ENCODE measurements at places on chromosomes 4 and X.

DNA sequence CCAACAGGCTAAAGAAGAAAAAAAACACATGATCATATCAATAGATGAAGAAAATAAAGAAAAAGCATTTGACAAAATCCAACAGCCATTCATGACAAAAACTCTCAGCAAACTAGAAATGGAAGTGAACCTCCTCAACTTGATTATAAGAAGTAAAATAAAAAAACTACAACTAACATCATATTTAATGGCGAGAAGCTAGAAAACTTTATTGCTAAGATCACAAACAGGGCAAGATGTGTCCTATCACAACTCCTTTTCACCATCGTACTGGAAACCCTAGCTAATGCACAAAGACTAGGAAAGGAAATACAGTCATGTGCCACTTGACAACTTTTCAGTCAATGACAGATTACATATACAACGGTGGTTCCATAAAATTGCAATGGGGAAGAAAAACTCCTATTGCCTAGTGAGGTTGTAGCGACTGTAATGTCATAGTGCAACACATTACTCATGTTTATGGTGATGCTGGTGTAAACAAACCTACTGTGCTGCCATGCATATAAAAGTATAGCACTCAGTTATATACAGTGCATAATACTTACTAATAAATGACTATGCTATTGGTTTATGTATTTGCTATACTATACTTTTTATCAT, 12.1 kb upstream of the MANBA start:
- DNase-seq: no peak

GRCh38 chr4:101418055-101418454, 70.7 kb upstream of the PPP3CA start:
- no peak for DNase-seq

- DNase-seq: no peak
Measured at GRCh38 chrX:139967300-139967699, 2.0 kb upstream of the CXorf66 start.

GRCh38 chrX:119121341-119121740, 6.3 kb downstream of the KIAA1210 start:
- DNase-seq: no peak

DNA sequence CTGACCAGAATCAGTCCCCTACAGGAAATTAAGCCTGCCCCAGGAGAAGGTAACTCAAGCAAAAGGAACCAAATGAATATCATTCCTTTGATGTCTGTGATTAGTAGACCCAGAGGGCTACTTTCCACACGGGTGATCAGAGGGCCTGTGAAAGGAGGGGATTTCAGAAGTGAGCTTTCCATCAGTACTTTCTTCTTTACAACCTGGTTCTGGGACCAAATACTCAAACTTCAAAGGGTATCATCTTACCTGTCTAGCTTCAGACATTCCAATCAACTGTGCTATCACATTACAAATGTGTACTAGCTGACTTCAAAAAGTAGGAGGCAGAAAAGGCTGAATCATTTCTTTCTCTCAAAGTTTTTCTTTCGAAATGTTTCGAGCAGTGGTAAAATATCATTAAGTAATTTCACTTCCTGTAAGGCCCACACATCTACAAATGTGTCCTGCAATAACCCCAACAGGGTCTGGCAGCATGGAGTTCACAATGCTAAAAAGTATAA, 23.9 kb downstream of the ACSL4 start:
- DNase-seq: no peak

DNA sequence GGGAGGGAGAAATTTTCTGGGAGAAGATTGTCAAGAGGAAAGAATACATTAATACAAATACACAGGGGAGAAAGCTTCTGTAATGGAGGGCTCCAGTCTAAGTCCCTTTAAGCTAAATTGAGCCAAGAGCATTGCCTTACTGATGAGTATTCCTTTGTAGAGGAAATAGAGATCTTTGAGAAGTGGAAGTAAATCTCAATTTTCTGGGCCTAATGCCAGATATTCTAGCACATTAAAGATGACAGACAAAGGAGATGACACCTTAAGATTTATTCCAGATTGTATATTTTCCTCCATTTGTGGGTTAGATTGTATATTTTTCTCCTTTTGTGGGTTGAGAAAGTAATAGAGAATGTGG, 28.5 kb upstream of the SMAD1 start:
- DNase-seq: no peak

- DNase-seq: no peak
Measured at GRCh38 chrX:147803948-147804347, 107.8 kb upstream of the FMR1 start.

DNA sequence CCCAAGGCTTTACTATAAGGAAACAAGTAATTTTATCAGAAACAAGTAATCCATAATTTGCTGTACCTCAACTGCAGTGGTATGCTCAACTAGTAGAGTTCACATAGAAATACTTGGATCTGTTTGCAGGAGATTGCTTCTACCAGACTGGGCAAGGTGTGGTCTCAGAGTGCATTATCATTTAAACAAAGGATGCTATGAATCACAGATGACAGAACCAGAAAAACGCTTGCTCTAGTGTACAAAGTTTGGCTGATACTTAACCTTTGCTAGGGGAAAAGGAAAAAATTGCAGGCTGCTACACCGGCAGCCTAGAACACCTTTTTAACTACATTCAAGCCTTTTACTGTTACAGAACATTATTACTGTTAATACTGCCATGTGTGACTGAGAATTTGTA, 97.1 kb downstream of the ENOX2 start:
- no peak for DNase-seq

GRCh38 chr4:145635117-145635516, 15.9 kb downstream of the MMAA start:
- DNase-seq: no peak

DNA sequence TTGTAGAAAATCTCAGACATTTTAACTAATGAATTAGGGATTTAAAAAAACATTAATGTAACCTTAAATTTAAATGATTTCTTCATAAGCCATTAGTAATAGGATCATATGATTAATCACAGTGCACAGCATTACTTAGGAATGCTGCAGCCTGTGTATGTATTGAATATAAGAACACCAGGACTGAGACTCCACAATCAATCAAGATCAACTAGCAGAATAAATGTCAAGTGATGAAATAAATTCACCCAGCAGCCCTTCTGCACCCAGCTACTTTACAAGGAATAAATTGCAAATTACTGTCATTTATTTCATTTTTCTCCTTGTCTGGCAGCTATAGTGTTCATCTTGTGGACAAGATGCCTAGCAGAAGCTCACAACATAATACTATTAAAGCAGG, 46.5 kb downstream of the NEIL3 start:
- DNase-seq: no peak

GRCh38 chr4:109302361-109303139, at the start of gene COL25A1:
TSS of gene COL25A1 (minus strand) at chr4:109302658.
- DNase-seq: peak; percentile 86

DNA sequence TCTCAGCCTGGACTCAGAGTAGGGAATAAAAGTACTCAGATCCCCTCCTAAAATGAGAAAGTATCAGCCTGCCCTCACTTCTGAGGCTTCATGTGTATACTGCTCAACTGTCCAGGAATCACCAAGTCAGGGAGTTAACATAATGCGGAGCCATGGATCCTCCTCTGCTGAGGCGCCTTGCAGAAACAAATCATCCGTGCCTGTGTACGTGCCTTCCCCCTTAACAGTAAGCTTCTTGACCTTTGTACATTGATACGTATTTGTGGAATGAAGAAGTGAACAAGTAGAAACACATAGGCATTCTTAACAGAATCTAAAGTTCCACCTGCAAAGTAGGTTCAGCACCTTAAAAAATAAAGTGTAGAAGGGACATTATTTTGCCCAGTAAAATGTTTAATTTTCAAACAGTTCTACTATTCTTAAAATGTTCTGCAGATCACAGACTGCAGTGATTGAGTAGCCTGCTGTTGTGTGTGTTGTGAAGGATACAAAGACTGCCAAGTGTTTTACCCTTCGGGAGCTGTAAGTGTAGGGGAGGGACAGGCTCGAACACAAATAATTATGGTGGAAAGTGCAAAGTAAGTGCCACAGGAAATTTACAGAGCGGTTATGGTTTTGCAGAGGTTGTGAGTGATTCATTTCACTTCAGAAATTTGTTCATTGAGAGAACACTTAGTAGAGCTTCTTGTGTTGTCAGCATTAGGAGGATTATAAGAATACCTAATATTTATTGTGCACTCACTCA, 61.9 kb downstream of the ARHGAP10 start:
- no peak for DNase-seq

GRCh38 chr4:17153572-17153971, 255.1 kb upstream of the LDB2 start:
- no peak for DNase-seq

DNA sequence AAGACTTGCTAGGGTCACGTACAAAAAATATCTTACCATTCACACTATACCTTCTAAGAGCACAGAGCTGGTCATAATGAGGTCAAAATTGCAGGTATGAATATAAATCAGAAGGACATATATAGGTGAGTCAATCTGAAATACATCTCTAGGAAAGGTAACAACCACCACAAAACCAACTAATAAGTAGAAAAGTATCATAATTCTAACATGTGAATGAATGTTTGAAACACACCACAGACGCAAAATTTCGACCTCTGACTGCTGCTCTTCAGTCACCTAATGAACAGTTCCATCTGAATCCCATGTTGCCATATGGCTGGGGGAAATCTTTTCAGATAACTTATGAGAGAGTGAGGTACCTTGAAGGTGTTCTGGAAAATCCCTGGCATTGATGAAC, 22.1 kb downstream of the STAP1 start:
- no peak for DNase-seq

- no peak for DNase-seq
Measured at GRCh38 chr4:88967883-88968331, 89.1 kb downstream of the FAM13A start.

DNA sequence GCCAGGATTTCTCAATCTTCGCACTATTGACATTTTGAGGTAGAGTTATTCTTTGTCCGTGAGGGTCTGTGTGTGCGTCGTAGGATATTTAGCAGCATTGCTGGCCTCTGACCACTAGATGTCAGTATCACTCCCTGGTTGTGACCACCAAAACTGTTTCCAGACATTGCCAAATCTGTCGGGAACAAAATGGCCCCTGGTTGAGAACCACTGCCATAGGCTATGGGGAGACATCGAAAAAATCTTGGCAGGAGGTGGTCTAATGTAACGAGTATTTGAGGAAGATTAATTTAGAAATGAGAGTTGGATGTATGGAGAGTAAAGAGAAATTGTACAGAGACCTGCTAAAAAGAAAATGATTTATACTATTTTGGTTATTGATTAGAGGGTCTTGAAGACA, 108.4 kb downstream of the DOCK11 start:
- peak; percentile 44 for DNase-seq

DNA sequence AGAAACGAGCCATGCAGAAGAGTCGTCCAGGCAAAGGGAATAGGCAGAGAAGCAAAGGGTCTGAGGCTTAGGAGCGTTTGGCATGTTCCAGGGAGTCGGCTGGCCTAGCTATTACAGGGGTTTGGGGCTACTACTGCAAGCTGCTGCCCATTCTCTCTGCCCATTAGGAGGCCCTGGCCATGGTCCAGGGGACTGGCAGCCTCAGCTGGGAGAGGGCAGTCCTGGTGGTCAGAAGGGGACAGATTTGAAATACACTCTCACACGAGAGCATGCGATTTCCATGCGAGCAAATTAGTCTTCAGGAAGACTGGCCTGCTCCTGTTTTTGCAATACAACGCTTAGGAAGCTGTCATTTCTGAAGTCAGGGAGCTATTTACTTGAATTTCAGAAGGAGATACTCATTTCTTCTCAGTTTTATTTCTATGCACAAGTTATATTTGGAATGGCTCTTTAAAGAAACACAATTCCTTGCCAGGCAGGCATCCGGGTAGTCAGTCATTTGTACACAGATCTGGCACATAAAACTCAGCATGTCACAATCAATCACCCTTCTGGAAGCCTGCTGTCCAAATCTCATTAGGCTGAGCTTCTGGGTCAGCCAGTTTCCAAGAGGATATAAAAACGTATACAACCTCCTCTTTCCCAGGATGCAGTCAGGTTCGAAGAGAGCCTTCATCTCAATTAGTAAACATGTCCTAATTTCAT, 27.0 kb downstream of the PROM1 start:
- DNase-seq: no peak

DNA sequence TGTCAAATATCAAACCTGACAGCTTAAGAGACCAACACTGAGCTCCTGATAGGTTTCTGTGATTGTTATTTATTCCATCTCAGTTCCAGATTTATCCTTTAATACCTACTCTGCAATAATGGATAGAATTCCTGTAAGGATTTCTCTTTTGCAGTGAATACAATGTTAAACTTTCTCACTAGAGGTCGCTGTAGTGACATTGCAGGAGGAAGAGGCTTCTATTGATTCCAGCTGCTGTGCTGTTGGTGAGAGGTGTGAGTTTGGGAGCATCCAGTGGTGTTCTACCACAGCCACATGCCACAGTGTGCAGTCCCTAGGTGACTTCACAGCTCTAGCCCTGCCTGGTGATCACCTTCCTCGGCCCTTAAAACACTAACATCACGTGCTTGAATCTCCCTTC, 34.6 kb upstream of the DCAF8L2 start:
- no peak for DNase-seq

GRCh38 chrX:145393702-145394235, 146.5 kb downstream of the SPANXN1 start:
- DNase-seq: no peak

DNA sequence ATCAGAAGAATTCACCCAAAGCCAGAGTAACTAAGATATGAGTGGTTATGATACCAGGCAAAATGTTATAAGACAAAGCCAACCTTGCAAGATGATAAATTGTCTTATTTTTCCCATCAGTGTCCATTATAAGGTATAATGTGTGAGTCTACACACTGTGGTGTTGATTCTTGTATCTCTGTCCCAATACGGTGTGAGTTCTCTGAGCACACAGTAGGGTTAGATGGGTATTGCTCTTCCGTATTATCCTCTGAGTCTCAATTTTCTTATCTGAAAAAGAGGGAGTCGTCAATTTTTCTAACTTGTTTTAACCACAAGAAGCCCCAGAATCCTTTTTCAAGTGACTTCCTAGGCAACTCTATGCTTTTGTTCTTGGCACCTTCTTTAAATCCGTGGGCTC, 69.9 kb downstream of the HMGB2 start:
- DNase-seq: no peak

- no peak for DNase-seq
Measured at GRCh38 chr4:159390648-159391047, 287.8 kb downstream of the RAPGEF2 start.

DNA sequence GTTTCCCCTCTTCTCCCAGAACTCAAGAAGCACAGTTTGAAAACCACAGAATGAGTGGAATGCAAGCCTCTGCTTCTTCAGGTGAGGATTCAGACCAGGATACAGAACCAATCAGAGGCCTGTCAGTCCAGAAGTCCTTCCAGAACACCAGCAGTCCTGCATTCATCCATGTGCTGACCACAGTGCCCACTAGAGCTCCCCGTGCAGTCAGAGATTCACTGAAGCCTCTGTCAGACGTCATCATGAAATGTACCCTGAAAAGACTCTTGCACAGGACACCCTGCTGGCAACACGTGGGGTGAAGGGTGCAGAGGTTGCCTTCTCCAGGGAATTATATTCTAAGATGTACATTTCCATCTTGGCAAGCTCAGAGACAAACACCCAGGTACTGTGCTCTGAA, 75.9 kb upstream of the LSM6 start:
- DNase-seq: no peak

- no peak for DNase-seq
Measured at GRCh38 chr4:1294424-1294823, 4.7 kb downstream of the MAEA start.

All from mesothelial cell of epicardium (in vitro differentiated cells).